ENCODE measurements at places on chromosomes 7 and 10.

DNA sequence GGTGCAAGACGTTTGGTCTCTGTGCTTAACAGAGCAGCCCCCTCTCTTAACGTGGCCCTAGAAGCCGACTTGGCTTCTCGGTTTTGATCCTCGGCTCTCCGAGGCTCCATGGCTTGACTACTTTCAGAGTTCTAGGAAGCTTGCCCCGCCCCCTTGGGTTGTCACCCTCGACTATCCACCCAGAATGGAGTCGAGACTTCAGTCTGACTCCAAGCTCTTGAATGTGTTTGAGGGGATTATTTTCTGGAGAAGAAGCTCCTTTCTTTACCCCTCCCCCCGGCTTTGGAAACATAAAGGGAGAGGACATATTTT is 448 bp downstream of the SEC24C start:
- DNase-seq: no peak

DNA sequence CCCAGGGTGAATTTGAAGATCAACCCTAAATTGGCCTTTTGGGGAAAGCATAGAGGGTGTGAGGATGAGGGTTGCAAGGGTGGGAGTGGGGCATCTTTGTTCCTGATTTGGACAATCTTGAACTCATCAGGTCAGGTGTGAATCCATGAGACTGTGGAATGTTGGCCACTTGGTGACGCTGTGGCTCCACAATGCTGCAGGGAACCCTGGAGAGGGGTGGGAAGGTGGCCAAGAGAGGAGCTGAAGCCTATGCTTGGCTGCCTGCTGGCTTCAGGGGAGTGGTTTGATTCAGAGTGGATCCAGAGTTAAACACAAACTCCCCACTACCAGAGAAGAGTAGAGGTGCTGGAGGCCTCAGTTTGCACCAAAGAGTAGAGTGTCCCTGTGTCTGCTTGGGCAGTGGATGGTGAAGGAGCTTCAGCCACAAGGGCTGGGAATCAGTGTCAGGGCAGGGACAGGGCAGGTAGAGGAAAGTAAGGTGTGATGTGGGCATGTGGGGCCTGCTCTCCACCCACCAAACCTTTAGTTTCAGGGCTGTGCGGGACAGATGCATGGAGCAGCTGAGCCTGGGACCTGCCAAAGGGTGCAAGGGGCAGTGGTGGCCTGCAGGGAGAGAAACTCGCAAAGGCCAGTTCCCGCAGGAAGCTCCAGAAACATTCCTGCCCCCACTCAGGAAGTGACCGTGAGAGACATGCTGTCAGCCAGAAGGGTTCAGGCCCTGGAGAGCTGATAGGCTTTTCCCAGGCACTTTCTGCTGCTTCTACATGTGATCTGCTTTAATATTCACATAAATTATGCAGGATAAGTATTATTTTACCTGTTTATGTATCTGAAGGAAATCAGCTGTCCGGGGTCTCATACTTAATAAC is 81.0 kb upstream of the PRSS58 start:
- no peak for DNase-seq

GRCh38 chr7:156024201-156024600 is 211.9 kb upstream of the SHH start:
- no peak for DNase-seq

DNA sequence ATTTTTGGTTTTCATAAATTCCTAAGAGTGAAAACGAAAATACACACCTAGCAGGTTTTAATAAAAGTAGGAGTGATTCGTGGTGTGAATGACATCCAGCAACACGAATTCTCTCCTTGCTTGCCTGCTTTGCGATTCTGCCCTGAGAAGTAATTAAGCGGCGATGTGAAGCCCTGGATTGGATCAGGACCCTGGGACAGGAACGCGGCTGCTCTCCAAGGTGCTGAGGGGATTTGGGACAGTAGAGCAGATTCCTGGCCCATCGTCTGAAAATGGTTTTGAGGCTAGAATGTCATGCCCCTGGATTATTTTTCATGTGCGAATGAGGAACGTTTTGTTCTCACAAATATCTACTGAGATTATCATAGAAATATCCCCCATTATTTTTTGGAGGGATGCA is 7.8 kb downstream of the NPS start:
- peak; percentile 47 for DNase-seq

DNA sequence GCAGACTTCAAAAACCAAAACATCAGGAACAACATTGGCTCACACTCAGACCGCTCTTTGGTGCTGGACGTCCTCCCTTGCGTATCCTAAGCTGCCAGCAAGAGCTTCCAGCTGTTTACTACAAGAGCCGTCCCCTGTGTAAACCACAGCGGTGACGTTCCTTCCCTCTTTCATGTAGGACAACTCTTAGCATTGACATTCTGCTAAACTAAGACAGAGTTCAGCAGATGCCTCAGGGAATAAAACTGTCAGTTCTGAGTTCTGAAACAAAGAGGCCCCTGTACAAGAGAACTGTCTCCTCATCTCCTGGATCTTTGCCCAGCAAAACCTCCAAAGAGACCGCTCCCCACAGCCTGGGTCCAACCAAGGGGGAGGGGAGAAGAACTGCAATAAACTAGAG is 57.8 kb upstream of the OPALIN start:
- DNase-seq: no peak

DNA sequence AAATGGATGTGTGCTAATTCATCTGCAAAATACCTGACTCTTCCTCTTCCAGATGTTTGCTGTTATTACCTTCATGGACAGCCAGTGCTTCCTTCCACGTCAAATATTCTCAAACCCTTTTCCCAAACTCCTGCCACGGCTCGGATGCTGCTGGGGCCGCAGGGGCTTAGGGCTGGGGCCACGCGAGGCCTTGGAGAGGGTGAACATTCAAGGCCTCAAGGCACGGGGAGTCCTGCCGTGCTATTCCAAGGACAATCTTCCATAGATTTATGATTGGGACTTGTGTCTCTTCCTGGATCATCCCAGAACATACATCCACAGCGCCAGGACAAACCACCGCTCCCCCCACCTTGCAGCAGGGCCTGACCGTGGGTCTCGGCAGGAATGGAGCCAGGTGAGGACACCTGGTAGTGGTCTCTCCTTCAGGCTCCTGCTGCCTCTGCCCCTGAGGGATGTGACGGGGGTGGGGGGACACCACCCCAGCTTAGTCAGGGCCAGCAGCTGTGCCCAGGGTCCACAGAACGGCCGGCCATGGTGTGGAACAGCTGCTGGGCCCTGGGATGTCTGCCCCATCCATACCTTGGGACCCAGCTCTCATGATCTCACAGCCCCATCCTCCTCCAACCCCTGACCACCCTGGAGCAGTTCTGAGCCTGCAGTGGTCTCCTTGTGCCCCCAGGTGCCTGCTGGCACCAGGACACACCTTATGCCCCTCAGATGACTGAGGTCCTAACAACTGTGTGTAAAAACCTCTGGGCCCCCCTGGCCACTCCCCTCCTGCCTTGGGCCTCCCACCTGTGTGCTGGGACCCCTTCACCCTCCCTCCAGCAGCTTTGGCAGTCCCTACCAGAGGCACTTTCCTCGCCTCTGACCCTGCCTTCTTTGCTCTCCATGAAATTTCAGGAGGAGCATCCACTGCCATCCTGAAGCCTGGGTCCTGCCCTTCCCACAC is 16.7 kb downstream of the VIPR2 start:
- DNase-seq: no peak

DNA sequence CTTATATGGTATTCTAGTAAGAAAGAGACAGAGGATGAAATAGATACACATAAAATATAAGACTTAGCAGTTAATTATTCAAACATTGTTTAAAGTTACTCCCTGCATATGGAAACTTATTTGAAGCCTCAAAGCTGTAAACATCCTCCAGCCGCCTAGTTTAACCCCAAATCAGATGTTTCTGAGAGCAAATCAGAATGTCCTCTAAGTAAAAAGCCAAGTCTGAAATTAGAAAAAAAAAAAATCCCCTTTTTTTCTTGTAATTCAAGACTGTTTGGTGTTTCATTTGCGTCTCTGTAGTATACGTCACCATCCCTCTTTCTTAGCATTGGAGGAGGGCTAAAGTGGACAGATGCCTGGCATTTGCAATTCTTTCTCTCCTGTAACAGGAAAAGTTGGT is 46.4 kb downstream of the TMEM26 start:
- no peak for DNase-seq

DNA sequence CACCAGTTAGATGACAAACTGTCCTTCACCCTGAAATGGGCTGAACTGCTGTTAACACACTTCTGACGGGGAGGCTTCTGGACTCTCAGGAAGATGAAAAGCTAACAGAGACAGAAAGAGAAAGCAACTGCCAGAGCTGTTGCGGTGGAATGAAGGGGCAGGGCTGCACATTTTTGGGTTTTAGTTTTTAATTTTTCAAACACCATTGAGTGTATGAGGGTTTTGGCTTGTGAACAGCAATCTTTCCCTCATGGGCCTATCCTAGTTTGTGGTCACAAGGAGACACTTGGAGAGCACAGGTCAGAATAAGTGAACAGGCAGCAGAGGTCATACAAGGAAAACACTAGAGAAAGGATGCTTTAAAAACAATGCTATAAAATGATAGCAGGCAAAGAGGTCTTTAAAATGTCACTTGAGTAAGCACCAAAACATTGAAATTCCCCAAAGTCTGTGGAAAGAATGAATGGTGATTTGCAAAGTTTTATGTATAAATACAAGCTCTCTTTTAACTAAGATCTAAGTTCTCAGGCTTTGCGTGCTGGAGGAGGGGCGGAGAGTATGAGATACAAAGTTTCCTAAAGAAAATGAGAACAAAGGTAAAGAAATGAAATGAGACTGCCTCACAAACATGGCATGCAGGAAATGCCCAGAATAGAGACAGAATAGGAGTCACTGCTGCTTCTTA is 101.4 kb upstream of the GLI3 start:
- DNase-seq: no peak

DNA sequence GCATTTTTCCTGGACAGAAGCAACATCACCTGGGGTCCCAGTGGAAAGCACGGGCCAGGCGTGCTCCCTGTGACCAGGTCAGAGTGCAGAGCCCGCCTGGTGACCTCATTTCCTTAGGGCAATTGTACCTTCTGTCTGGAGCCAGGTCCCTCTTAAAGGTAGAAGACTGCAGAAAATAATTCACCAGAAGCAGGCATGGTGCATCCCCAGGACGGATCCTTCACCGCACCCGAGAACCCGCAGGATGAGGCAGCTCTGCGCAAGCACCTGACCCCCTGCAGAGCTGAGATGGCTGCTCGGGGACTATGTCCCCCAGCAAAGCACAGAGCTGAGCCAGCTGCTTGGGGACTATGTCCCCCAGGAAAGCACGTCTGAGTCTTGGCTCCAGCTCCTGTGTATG is 557.6 kb downstream of the PTPRN2 start:
- no peak for DNase-seq

DNA sequence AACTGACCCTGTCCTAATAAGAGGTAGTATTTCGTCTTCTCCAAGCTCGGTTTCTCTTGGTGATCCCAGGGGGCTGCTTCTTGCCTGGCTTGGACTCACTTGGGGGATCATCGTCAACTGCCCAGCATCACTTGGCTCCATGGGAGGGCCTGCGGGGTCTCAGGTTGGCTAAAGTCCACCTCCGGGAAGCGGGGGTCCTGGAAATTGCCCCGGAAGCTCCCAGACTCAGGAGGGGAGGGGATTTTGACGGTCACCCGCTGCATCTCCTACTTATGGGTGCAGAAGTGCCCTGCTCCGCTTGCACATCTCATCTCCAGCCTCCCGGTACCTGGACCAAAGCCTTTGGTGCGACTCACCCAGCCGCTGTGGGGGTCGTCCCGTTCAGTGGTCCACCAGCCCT is 18.7 kb downstream of the KCNK18 start:
- no peak for DNase-seq

Measured in iPS DF 19.7 (cell line).